ENCODE measurements at places on chromosomes 3 and 15.

DNA sequence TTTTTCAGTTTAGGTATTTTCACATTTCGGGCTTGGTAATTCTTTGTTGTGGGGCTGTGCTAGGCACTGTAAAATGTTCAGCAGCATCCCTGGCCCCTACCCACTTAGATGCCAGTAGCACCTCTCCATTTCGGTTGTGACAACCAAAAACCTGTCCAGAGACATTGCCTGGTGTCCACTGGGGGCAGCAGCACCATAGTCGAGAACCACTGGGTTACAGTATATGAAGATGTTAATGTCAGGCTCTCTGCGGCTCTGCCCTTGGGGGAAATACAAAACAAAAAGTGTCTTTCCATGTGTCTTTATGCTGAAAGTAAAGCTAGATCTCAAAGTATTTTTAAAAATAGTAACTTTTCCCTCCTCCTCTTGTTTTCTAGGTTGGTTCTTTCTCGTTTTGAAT is 177.2 kb downstream of the ITPR1 start:
- DNase-seq = no peak

GRCh38 chr3:169542331-169542751 is 121.2 kb downstream of the MECOM start:
- DNase-seq = no peak

- DNase-seq = no peak
Measured at GRCh38 chr3:55486101-55486856, 827 bp downstream of the WNT5A start.

GRCh38 chr3:51471775-51472652 is 27.8 kb downstream of the DCAF1 start:
- DNase-seq = no peak

DNA sequence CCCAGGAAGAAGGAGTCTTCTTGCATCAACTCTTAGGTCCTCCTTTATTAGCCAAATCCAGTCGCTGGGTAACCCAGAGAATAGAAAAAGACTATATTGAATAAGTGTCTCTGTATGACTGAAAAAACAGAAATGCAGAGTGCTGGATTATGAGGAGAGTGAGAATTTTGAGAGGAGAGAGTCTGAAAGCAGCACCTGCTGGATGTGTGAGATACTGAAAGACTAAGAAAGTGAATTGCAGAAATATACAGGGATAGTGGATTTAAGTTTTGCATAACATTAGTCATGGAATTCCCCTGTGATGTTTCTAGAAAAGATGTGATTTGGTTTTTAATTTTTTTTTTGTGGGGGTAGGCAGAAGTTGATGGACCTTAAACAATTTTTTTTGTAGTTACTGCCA is 296.5 kb downstream of the MECOM start:
- no peak for DNase-seq

DNA sequence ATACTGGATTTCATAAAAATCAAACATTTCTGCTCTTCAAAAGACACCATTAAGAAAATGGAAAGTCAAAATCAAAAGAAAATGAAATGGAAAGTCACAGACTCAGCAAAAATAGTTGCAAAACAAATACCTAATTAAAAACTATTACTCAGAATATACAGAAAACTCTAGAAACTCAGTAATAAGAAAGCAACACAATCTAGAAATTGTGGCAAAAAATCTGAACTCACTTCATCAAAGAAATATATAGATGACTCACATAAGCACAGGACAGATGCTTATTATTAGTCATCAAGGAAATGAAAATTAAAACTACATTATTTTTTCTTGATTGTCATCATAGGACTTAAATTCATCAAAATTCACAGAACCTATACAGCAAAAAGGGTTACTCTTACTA is 430.0 kb downstream of the SHQ1 start:
- DNase-seq = no peak

- DNase-seq = no peak
Measured at GRCh38 chr3:39103324-39103693, 4.1 kb downstream of the GORASP1 start.

DNA sequence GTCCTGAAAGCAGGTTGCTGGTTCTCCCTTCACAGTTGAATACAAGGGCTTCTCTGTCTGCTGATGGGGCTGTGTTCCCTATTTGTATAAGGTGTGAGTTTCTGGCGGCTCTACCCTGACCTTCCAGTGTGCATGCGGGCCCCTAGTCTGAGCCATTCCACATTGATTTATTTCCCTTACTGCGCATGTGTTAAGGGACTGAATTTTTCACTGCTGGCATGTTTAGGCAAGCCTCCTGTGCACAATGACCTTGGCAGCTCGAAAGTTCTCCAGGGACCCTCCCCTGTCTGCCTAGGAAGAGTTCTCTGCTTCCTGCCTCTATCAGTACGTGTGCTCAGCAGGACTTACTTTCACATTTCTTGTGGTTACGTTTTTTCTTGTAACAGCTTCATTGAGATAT is 11.4 kb downstream of the TRAK1 start:
- no peak for DNase-seq

DNA sequence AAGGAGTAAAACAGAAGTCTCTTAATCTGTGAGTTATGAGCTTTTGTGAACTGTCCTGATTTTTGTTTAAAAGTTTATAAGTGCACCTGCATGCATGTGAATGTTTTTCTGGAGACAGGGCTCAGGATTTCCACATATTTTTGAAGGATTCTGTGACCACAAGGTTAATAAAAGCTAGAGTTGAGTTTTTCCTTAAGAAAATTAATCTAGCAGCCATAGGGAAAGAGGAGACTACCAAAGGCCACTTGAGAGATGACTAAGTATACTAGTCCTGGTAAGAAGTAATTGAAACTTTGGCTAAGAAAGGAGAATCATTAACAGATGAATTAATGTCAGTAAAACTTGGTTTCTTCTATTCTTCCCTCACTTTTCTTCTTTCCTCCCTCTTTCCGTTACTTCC is 176.8 kb upstream of the EPHA3 start:
- DNase-seq = no peak

DNA sequence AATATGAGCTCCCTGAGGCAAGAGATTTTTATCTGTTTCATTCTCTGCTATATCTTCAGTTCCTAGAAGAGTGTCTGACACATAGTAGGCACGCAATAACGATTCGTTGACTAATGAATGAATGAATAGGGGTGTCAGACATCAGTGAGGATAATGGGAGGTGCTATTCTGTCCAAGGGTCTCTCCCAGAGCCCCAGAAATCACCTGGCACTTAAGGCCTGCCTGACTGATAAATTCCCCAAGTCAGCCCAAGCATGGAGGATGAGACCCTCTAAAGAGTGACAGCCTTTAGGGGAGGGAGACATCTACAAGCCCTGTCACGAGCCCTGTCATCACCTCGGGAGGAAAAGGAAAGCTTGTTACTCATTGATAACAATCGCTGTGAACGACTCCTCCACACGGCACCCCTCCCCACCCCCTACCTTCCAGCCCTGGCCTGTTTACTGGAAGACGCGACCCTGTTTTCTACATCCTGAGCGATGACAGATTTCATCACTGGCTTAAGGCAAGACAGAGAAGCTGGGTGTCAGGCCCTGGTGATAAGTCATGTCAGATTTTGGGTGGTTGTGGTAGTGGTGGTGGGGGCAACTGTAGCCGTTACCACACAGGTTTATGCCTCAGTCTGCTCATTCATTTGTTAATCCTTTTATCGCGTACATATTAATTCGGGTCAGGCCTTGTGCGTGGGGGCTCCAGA is 23.1 kb downstream of the BHLHE40 start:
- peak; percentile 44 for DNase-seq

GRCh38 chr3:100975714-100976113 is 17.5 kb downstream of the ABI3BP start:
- no peak for DNase-seq

GRCh38 chr15:39250001-39250400 is 330.9 kb upstream of the THBS1 start:
- DNase-seq = no peak

- no peak for DNase-seq
Measured at GRCh38 chr15:32134842-32135241, 104.5 kb downstream of the CHRNA7 start.

DNA sequence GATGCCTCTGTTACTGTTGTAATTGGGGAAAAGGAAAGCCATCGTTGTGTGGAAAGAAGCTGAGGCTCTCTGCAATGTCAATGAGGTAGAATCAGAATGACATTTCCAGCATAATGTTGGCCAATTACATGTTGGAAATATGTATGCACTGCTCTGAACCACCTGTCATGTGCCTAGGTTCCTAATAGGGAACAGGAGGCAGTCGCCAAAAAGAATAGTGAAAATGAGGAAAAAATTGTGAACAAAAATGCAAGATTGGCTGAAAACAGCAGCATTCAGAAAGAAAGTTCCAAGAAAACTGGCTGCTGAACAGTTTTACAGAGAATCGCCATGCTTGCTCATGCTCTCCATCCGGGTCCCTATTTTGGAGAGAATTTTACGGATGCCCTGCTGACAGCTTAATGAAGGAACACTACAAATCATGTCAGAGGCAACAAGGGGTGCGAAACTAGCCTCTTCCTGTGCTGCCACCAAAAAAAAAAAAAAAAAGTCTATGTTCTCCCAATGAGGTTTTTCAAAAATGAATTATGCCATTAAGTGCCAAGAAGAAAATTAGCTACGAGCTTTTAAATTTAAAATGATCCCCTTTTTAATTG is 305.9 kb upstream of the ARRDC4 start:
- no peak for DNase-seq

- DNase-seq = no peak
Measured at GRCh38 chr3:186526256-186526606, 17.9 kb downstream of the CRYGS start.

DNA sequence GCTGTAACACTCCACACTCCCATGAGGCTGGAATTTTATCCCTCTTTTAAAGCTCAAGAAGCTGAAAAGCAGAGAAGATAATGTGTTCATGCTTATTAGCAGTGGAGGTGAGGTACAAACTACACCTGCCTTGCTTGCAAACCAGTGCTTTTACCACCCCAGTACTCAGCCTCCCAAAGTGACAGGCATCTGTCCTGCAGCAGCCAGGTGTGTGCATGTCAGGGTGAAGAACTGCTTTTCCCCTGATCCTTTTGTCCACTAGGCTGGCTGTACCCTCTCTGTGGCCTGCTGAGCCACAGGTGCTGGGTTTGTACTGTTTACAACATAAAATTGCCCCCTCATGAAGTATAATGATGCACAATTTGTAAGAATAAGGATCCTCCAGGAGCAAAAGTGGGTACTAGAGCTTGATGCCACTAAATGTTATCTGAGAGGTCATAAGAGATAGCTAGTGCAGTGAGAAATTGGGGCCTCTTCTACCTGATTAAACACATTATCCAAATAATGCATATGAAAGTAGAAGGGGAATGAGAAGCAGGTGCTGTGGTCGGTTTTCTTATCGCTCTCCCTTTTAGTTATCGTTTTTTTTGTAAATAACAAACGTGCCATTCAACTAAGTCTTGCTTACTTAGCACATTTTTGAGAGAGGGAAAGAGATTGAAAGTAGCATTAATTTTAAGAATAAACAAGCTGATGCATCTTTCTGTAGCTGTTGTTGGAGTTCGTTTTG is 39.2 kb upstream of the GADL1 start:
- DNase-seq = no peak

- no peak for DNase-seq
Measured at GRCh38 chr3:170372190-170372879, 14.8 kb downstream of the SKIL start.

DNA sequence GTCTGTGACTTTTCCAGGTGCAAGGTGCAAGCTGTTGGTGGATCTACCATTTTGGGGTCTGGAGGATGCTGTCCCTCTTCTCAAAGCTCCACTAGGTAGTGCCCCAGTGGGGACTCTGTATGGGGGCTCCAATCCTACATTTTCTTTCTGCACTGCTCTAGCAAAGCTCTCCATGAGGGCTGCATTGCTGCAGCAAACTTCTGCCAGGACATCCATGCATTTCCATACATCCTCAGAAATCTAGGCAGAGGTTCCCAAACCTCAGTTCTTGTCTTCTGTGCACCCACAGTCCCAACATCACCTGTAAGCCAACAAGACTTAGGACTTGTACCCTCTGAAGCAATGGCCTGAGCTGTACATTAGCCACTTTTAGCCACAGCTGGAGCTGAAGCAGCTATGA is 694.5 kb upstream of the BCHE start:
- no peak for DNase-seq

DNA sequence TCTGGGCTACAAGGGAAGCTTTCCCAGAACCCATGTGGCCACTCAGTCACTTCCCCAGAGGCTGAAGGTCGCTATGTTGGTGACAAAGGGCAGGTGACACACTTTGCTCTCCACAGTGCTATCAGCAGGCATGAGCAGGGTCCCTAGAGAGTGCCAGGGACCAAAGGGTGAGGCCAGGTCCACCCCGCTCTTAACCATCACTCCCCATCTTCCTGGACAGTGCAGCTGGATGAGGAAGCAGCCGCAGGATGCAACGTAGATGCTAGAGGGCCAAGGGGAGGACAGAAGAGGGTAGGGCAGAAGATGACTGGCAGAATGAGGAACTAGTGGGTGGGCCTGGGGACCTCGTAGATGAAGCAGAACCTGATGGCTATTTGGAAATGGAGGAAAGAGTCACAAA is 13.6 kb upstream of the LTF start:
- no peak for DNase-seq

Data from stimulated activated CD4-positive, alpha-beta T cell treated with anti-CD3 and anti-CD28 coated beads, Interleukin-4, amount 100 ng/mL, for 1 hour (primary cell).